ENCODE measurements at places on chromosomes 6 and 20.

DNA sequence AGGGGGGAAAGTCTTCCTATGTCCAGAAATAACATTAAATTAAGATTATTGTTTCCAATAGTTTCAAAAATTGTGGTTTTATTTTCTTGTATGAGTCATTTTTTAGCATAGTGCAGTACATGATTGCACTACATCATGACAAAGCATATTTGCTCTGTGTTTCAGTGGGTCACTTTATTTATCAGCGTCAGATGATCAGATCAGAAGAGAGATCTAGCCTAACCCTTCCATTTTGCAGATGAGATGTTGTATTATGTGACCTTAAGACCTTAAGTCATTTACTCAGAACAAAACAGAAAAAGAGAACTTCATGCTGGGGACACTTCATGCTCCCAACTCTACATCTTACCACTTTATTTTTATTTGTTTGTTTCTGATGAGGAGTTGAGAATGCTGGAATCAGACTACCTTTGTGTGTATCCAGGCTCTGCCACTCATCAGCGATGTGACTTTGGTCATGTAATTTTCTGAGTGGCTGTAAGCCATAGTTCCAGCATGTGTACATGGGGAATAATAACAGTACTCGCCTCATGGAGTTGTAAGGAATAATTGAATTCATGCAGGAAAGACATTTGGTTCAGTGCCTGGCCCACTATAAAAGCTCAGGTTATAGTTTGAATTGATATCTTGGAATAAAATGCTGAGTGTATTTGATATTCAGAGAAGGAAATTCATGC, 13.5 kb downstream of the EYA4 start:
- H3K27me3 ChIP-seq: no peaks in the 10 kb centered on the region
- no peaks in the 10 kb centered on the region for H3K36me3 ChIP-seq
- no peak for DNase-seq
- H3K4me3 ChIP-seq: no peak overlapping the region
- no peaks in the 10 kb centered on the region for H3K4me1 ChIP-seq

DNA sequence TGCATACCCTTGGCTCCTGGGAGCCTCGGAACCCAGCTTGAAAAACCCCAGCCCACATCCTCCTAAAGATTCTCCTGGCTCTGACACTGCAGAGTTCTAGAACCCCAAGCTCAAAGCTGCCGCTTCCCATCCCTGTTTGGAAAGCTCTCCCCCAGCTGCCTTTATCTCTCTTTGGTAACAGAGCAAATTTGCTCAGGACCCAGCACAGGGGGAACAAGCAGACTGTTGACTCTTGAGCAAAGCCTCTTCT, 38.9 kb downstream of the HNF4A start:
- H3K27ac ChIP-seq: no peak overlapping the region
- peaks cover 2% of the 10 kb centered on the region for H3K27me3 ChIP-seq
- no peak for DNase-seq
- no peaks in the 10 kb centered on the region for H3K4me1 ChIP-seq
- no peak overlapping the region for H3K4me3 ChIP-seq

DNA sequence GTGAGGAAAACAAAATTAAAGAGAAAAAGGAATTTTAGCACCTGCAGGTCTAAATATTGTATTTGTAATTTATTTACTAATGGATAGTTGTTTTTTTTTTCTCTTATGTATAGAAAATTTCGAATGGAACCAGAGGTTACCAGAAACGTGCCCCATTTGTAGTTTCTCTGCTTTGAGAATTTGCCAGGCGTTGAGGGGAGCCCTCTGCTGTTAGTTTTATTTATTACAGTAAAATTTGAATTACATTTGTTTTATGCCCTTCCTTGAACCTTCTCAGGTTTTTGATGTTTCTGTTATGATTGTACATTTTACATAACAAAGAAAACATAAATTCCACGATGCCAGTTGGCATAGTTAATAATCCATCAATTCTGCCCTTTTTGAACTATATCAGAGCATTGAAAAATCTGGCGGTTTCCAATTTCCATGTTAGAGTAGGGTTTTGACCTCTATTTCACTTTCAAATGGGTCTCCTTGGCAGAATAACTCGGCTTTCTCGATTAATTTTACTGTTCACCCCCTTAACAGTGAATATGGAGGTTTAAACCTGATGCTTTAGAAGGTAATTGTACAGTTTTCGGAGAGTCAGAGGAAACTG, 35.1 kb upstream of the RFPL4B start:
- no peak overlapping the region for H3K27ac ChIP-seq
- no peaks in the 10 kb centered on the region for H3K36me3 ChIP-seq
- DNase-seq: peak; percentile 59

GRCh38 chr6:150934380-150934779, 68.9 kb downstream of the MTHFD1L start:
- H3K27ac ChIP-seq: no peak overlapping the region
- H3K4me1 ChIP-seq: no peaks in the 10 kb centered on the region
- H3K4me3 ChIP-seq: no peak overlapping the region

DNA sequence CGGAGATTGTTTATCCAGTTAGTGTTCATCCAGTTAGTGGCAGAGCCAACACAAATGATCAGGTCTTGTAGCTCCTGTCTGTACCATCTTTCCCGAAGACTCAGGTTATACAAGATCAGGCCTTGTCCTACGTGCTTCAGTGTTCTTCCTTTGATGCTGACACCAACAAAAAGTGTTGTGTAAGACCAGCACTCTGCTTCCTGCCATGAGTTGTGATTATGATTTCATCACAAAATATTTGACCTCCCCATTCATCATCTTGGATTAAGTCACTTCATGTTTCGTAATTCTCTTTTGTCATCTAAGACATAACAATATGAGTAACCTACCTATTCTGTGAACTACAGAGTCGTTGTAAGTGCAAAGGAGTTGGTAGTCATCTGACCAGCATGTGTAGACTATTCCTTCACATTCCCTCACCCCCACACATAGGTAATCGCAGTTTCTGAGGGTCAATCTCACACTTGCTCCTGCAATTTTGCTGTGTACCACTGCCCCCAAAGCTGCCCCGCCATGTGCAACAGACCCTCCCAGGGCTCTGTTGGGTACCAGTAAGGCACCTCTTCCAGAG, 135.6 kb upstream of the SLC22A23 start:
- no peaks in the 10 kb centered on the region for H3K27me3 ChIP-seq
- no peak overlapping the region for H3K4me3 ChIP-seq
- DNase-seq: no peak
- H3K27ac ChIP-seq: no peak overlapping the region
- no peaks in the 10 kb centered on the region for H3K36me3 ChIP-seq
